ENCODE measurements at places on chromosomes 1 and 21.

- DNase-seq = no peak
Observed at GRCh38 chr1:173903827-173904531, 13.1 kb downstream of the SERPINC1 start.

DNA sequence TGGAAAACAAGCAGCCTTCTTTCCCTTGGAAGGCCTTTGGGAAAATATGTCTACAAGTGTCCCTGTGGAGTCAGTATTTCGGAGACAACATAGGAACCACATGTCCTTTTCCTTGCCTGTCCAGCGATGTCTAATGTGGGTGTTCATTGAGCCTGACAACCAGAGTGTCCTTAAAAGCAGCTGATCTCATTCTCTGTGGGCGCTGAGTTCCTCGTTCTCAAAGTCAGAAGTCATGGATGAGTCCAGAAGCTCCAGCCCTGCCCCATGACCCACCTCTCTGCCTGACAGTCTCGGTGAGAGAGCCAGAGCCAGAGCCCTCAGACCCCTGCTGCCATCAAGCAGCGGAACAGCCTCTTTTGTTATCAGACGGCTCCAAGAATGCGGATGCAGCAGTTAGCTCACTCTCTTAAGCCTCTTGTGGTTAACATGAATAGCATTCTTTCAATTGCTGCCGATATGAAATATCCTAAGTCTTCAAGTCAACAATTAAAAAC, 329.2 kb downstream of the TGFB2 start:
- no peak for DNase-seq

DNA sequence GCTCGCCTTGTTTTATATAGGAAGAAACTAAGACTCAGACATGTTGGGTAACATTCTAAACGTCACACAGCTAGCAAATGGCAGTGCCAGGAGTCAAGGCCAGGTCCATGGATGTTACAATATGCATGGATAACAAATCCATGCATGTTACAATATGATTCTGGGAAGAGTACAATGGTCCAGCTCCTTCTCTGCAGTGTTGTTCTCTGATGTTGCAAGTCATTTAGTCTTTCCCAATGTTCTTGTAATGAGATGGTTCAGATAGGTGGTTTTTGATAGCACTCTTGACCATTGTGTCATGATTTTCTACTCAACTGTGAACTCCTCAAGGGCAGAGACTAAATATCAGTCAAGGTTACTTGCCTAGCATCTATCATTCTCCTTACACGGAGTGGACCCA, 15.7 kb upstream of the LRRN2 start:
- no peak for DNase-seq

DNA sequence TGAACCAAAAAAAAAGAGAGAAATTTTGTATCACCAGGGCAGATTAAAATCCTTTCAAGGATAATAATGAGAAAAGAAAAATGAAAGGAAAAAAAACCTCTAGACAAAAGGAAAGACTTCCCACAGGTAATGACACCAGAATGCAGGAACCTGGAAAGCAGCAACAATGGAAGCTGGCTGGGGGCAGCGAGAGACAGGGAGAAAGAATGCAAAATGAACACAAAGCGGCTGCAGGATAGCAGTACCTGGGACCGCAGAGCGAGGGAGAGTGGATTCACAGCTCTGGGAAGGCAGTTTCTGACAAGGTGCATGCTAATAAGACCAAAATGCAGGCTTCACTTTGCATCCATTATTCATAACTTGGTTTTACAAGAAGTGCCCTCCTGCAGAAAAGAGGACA, 349.0 kb downstream of the SIPA1L2 start:
- no peak for DNase-seq

- DNase-seq = no peak
Observed at GRCh38 chr1:183052861-183053260, 29.6 kb downstream of the LAMC1 start.

GRCh38 chr1:110420874-110421793, 13.6 kb upstream of the LAMTOR5 start:
- no peak for DNase-seq

DNA sequence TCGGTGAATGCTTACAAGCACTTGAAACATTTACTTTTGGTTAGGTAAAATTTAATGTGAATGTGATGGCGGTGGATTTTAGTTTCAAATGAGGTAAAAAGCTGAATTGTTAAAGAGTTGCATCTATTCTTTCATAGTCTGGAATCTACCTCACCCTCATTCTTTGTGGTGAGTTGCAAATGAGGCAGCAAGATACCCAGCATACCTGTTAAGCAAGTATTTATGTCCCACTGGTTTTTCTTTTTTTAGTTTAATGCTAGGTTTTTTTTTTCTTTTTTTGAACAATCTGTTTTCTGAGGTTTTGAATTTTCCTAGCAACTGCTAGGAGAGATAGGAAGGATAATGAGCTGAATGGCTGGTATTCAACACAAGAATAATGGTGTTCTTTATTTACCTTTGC, 127.9 kb upstream of the CACYBP start:
- no peak for DNase-seq

DNA sequence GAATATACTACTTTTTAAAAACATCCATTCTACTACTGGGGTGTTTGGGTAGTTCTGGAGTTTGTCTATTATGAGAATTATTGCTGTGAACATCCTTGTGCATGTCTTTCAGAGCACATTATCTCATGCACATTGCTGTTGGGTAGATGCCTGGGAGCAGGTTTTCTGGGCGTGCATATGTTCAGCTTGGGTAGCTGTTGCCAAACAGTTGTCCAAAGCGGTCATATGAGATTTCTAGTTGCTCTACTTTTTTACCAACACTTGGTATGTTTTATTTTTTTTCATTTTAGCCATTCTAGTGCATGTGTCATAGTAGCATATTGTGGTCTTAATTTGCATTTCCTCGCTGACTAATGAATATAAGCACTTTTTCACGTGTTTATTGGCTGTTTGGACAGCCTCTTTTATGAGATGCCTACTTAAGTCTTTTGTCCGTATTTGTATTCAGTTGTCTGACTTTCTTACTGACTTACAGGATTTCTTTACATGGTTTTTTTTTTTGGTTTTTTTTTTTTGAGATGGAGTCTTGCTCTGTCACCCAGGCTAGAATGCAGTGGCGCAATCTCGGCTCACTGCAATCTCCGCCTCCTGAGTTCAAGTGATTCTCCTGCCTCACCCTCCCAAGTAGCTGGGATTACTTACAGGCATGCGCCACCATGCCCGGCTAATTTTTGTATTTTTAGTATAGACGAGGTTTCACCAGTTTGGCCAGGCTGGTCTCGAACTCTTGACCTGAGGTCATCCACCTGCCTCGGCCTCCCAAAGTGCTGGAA, 18.1 kb downstream of the ZDHHC18 start:
- DNase-seq = no peak

All from GM13977 (cell line).